ENCODE measurements at places on chromosomes 5 and 9.
A peak's percentile ranks its signal among the peaks of the same experiment; 100 is the strongest.

GRCh38 chr5:37696190-37697021 is 143.4 kb downstream of the GDNF start:
- DNase-seq, result no peak

DNA sequence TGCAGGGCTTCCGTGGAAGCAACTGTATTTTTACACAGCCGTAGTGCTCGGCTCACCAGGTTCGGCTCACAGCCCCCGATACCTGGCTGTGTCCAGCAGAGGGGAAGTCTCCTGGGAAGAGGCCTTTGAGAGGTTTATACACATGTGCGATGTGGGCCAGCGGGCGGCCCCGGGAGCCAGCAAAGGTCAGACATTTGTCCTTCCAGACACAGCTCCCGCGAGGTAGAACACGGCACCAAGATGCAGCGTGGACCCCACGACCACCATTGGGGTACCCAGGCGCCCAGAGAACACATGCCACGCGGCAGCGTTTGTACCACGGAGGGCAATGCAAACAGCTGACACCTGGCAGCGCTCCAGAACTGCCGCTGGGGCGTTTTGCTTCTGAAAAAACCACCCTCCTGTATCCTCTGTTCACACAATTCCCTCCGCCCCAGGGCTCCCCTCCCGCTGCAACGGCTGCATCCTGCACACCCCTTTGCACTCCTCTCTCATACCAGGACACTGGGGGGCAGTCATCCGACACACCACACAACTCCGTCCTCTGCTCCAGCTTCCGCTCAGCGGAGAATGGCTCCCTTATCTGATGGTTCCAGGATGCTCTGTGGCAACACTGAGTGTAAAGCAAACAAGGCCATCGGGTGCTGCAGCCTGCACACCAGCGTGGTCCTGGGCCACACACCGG is 235.3 kb downstream of the SYK start:
- peak; percentile 54 for DNase-seq

DNA sequence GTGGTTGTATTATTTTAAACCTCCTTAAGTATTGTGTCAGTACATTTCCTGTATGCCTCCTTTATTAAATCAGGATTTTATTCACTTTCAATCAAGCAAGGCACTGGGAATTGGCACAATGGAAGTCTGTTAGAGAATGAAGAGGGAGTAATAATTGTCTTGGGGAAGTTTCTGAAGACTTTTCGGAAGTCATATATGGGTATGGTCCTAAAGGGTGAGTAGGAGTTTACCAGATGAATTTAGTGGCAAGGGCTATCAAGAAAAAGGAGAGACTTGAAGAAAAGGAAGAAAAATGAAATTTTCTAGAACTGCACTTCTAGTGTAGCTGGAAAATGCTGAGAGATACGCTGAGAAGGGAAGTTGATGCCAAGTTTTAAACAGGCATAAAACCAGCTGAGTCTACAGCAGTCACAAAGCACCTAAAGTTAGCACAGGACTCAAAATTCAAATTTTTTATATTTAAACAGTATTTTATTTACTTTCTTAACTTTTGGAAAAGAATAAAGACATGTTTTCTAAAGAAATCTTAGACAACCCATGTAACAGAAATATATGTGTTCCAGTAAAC is 184.9 kb downstream of the SMC2 start:
- no peak for DNase-seq

GRCh38 chr5:88089719-88090390 is 178.8 kb downstream of the TMEM161B start:
- DNase-seq, result no peak

- DNase-seq, result no peak
Measured at GRCh38 chr5:61313960-61314681, 17.9 kb upstream of the ZSWIM6 start.
